ENCODE measurements at places on chromosomes 5 and 9.

DNA sequence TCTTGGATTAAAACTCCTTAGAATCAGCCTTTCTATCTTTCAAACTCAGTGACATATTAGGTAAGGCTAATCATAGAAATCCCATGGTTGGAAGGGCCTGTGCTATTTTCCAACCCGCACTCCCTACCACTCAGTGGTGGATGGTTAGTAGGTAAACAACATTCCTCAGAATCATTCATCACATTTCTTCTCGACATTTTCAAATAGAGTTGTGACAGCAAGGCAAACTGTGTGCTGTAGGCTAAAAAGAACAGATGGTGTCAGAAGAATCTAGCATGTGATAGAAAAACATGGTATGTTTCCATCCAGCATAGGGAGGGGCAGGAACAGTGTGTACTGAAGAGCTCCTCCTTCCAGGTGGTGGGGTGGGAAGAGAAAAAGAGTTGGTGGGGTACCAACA is 227.3 kb upstream of the NMUR2 start:
- DNase-seq, result no peak

- DNase-seq, result no peak
These were observed 92.2 kb upstream of the GNAQ start for GRCh38 chr9:78123808-78124207.

DNA sequence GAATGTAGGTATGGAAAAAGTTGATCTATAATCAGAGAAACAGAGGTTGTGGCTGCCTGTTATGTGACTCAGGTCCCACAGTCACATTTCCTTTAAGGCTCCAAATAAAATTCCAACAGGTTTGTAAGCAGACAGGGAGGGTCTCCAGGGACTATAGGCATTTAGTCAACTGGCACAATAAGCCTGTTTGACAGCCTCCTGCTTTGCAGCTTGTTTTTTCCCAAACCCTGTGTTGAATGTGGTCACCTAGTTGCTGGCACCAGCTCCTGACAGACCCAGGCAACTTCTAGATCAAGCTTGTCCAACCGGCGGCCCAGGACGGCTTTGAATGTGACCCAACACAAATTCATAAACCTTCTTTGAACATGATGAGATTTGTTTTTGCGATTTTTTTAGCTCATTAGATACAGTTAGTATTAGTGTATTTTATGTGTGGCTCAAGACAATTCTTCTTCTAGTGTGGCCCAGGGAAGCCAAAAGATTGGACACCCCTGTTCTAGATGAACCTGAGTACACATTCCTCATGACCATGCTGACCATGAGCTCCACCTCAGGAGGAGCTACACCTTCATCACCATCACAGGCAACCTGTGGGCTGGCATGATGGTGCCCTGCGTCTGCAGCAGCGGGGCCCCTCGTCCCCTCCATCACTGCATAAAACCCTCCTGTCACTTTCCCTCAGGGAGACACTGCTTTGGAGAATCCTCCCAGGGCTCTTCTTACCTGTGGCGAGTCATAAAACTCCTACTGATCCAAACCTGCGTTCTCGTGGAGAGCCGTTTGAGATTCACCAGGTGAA is 15.7 kb upstream of the GRHPR start:
- no peak for DNase-seq

DNA sequence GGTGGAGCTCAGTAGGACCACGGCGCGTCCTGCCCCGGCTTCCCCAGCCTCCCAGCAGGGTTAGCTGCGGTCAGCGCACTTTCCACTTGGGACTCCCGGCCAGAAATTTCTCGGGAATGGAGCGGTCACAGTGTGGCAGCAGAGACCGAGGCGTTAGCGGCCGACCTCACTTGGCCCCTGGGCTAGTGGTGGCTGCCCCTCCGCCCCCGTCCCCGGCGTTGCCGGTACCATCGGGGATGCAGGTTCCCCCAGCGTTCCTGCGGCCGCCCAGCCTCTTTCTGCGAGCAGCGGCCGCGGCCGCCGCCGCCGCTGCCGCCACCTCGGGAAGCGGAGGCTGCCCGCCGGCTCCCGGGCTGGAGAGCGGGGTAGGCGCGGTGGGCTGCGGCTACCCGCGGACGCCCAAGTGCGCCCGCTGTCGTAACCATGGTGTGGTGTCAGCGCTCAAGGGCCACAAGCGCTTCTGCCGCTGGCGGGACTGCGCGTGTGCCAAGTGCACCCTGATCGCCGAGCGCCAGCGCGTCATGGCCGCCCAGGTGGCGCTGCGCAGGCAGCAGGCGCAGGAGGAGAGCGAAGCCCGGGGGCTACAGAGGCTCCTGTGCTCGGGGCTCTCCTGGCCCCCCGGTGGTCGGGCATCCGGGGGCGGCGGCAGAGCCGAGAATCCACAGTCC is 460 bp downstream of the DMRTA1 start:
- no peak for DNase-seq

GRCh38 chr9:4206718-4207117 is 93.2 kb downstream of the GLIS3 start:
- no peak for DNase-seq

GRCh38 chr5:166365164-166365563 is 1926.3 kb upstream of the WWC1 start:
- DNase-seq, result no peak

DNA sequence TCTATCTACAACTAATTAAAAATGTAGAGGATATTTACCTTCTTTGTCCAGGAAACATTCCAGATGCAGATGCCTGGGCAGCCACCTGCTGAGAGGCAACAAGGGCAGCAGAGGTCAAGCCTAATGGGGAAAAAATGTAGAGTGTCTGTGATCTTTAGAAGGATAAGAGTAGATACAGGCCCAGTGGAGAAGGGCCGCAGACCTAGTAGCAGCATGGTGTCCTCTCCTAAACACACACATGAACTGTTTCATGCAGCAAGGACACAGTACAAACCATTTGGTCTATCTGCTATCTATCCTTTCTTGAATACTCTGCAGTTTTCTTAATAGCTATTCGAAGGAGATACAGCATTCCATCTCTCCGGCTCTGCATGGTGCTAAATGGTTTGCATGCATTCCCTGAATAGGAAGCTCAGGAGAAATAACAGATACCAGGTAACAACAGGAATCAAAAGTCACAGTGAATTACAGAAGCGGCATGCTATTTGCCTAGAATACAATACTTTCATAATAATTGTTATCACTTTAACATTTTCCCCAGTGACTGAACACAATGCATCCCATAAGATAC is 107.3 kb downstream of the ZNF608 start:
- DNase-seq, result no peak

- no peak for DNase-seq
These were observed 82.1 kb downstream of the GRIA1 start for GRCh38 chr5:153572411-153573145.

- DNase-seq, result no peak
These were observed 31.2 kb upstream of the CTNNA1 start for GRCh38 chr5:138721979-138722378.

GRCh38 chr9:38088006-38088925 is 19.2 kb upstream of the SHB start:
- DNase-seq, result peak; percentile 52

DNA sequence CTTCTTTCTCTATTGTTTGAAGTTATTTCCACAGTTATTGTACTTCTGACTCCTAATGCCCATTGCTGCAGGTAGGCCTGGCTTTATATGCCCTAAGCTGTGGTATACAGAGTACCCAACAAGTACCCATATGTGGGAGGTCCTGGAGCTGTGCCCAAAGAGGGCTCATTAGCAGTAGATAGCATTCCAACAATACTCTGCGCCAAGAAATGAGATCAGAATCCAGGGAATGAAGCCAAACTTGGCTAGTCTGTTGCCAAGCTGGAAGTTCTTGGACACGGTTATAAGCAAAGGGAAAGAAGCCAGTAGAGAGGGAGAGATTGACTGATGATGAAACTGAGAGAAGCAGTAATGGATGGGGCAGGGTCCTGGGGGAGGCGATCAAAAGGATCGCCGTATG is 29.7 kb upstream of the FAM169A start:
- DNase-seq, result no peak

DNA sequence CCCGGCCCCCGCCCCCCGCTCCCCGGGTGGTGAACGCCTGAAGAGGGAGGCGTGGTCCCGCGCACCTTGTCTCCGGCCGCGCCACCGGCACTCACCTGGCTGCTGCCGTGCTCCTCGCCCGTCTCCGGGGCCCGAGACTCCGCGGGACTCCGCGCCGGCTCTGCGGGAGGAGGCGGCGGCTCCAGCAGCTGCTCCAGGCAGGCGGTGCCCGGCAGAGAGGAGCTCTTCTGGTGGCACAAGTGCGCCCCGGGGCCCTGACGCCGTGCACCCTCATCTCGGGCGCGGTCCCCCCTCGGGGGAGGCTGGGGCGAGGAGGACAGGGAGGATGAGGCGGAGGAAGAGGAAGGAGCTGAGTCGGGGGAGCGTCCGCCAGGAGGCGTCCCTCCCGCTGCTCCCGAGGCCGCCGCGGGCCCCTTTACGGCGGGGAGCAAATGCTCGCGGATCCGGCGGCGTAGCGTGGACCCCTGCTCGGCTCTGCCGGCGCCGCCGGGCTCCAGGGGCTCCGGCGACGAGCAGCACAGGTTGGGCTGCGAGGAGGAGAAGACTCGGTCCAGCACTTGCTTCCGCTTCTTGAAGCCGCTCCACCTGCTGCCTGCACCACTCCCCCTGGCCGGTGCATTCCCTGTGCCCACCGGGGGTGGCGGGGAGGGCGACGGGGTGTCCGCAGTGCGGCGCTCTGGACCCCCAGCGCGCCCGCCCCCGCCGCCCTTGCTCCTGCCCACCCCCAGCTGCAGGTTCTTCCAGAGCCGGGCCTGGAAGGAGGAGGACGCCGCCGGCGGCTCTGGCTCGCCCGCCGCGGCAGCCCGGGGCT is 928 bp downstream of the MCTP1 start:
- DNase-seq, result no peak

DNA sequence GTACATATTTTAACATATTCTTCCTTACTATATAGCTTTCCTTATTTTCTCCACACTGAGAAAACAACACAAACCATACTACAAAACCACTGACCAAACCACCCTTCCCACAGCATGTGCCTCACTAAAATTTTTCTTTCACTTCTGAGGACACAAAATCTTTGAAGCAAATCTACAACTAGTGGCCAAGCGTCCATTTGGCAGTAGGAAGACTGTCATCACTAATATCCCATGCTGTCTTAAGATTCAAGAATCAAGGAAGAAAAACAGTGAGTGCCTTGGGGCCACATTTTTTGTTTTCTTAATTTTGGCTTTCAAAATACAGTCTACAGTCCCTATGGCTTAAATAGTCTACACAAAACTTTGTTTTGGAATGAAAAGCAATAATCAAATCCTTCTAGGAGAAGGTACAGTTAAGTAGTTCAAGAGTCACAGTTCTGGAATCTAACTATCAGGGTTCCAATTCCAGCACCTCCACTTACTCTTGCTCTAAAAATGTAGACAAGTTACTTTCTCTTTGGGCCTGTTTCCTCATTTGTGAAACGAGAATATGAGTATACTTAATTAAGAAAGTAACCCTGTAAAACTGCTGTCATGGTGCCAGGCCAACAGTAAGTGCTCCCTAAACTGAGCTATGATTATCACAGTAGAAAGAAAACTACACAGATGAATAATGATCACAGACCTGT is 227.9 kb downstream of the BNC2 start:
- DNase-seq, result no peak

DNA sequence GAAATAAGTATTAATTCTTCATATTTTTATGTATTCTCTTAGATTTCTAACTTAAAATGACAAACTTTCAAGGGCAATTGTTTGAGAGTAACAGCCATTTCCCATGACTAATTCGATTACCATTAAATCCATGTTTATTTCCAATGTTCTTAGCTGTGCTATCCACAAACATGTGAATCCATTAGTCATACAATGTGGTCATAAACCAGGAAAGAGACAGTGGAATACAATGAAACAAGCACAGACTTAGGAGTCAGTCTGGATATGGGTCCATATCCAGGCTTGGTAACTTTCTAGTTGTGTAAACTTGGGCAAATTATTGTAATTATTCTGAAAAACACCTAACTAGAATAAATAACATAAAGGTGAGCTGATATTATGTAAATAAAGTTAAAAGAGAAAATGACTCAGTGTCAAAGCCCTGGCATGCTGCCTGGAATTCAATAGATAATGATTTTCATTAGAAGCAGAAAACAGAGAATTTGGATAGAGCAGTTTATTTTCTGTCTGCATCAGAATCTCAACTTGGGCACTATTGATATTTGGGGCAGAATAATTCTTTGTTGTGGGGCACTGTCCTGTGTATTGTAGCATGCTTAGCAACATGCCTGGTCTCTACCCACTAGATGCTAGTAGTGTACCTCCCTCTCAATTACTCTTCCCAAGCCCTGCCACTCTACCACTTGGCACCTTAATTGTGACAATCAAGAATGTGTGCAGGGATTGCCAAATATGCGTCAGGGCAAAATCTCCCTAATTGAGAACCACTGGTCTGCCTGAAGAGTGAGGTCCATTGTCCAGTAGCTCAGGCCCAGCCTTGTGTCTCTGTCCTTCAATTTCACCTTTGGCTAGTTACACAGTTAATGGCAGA is 44.7 kb upstream of the SLC27A6 start:
- DNase-seq, result no peak

DNA sequence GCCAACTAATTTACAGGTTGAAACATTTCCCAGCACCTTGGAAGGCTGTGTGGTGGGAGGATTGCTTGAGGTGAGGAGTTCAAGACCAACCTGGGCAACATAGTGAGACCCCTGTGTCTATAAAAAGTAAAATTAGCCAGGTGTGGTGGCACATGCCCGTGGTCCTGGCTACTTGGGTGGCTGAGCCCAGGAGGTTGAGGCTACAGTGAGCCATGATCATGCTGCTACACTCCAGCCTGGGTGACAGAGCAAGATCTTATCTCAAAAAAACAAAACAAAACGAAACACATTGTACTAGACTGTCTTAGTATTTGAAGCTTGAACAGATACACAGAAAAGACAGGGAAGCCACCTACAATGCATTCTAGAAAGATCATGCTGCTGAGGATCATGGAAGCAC is 2.8 kb upstream of the HSDL2 start:
- no peak for DNase-seq

DNA sequence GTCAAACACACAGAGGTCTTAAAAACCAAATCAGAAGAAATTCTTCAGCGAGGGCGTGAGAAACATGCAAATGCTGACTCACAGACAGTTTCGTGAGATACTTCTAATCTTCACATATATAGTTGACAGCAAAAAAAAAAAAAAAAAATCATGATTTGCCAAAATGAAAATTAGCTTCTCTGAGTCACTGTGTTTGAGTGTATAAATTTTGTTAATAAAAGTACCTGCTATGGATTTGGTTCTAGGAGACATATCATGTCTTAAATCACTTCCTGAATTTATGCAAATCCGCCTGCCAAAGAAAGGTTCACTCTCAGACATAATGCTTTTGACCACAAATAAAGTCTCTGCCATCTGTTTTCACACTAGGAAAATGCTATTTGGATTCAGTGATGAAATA is 114.3 kb downstream of the SLC1A3 start:
- no peak for DNase-seq
